Activated naive CD4-positive, alpha-beta T cell treated with Interleukin-2 at 50 U/mL for 16 hours (primary cell): ENCODE measurements at places on chromosomes 4 and X.
A peak's percentile ranks its signal among the peaks of the same experiment; 100 is the strongest.

DNA sequence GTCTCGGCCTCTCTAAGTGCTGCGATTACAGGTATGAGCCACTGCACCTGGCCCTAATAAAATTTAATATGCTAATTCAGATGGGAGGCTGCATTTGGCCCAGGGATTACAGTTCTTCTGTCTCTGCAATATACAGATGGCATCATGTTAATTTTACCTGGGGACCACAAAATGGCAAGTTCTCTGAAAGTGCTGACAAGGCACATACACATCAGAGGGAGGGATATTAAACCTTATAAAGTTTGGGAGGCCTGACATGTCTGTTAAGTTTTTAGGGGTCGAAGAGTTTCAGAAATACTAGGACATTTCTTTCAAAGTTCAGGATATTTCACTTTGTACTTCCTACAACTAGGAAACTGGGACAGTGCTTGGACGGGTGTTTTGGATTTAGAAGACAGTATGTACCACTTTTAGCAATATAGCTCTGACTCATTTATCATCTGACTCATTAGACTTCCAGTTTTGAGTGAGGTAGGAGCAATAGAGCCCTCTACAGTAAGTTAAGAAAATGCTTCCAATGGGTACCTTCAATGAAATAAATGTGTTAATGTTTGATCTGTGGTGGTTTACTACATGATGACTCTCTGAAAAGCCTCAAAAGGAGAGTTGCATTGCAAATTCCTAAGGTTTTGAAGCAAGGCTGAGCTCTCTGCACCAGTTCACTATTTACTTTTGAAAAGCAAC lies 981.0 kb upstream of the HS3ST1 start:
- no peak for DNase-seq

DNA sequence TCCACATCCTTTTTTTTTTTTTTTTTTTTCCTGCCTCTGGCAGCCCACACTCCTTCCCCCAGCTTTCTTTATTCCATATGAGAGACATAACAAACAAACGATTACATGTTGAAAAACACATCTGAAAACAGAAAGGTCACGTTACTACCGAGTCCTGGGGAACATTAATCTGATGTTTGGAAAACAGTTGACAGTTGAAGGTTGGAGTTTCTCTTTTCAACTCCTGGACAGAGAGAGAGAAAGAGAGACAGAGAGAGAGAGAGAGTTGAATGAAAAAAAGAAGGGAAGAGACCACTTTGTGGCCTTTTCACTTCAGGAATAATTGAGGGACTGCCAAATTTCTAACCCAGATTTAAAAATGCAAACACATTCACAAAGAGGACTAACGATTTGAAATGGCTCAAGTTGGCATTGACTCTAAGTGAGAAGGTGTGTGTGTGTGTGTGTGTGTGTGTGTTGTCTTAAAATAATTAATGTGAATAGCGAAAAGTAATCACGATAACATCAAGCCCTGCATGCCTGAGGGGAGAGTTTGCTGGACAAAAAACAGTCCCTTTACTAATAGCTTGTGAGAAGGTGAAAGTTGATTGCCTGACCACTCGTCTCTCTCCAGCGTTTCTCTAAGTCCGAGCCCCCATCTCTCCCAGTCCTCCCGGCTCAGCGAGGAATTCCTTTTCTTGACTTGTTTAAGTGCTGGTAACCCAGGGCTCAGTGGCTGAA lies 67.3 kb downstream of the FBXO8 start:
- DNase-seq = no peak

GRCh38 chrX:103012945-103013344 lies 51.0 kb downstream of the BEX1 start:
- no peak for DNase-seq

GRCh38 chr4:88158038-88158488 lies 376 bp downstream of the ABCG2 start:
- DNase-seq = peak; percentile 43

DNA sequence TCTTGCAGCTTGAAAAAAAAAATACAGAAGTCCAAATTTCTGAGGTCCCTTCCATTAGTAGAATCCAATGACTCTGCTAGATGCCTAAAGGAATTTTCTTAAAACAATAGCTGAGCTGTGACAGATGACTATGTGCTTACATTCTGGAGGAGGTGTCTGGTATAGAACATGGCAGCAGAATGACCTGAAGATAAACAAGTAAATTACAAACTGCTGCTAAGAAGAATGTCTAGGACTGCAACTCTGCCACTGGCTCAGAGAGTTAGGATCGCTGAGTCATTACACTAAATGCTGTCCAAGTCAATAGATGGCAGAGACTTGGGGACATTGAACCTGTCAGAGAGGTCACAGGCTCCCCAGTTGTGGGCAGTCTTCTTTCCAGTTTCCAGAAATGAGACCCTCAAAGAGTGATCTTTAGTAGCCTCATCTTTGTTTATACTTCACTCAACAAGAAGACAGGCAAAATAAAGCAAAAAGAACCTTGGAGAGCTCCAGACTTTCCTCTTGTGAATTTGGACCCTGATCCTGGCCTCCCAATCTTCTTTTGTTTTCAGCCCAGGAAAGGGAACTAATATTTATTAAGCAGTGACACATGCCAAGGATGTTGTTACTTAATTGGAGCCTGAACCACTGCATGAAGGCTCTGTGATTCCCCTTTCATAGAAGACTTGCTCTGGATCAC lies 56.4 kb upstream of the SCML1 start:
- no peak for DNase-seq
